ENCODE measurements at places on chromosomes 3 and 15.

DNA sequence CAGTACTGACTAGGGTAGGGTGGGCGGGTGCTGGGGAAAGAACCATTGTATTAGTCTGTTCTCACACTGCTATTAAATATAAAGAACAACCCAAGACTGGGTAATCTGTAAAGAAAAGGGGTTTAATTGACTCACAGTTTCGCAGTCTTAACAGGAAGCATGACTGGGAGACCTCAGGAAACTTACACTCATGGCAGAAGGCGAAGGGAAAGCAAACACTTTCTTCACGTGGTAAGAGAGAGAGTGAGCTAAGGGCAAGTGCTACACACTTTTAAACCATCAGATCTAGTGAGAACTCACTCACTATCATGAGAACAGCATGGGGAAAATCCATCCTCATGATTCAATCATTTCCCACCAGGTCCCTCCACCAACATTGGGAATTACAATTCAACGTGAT lies 98.0 kb downstream of the OXSM start:
- no peaks in the 10 kb centered on the region for H3K36me3 ChIP-seq
- H3K4me1 ChIP-seq = 0 out of 2 replicates have a peak, but pooled peaks cover 2% of the 10 kb centered on the region
- H3K27ac ChIP-seq = no peak overlapping the region
- no peak overlapping the region for H3K4me3 ChIP-seq
- no peaks in the 10 kb centered on the region for H3K27me3 ChIP-seq
- DNase-seq = no peak

DNA sequence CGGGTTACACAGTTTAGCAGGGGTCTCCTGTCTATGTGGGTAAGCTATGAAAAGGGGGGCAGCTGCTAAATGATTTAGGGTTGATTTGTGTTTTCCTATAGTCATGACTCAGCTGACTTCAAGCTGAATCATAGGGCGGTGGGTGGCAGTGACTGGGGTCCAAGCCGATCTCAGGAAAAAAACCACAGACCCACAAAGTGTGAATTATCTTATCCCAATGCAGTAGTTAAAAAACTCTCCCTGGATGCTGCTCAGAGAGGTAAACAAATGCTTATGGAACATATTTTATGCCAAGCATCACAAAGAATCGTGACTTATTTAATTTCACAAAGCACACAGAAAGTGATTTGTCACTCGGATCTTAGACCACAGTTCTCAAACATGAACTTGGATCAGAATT lies 18.4 kb upstream of the TOPAZ1 start:
- no peak for DNase-seq
- no peaks in the 10 kb centered on the region for H3K4me1 ChIP-seq
- H3K36me3 ChIP-seq = no peaks in the 10 kb centered on the region
- no peaks in the 10 kb centered on the region for H3K27me3 ChIP-seq

GRCh38 chr15:69513450-69513960 lies 60.9 kb downstream of the RPLP1 start:
- peaks cover 42% of the 10 kb centered on the region for H3K27me3 ChIP-seq
- no peak for DNase-seq
- no peak overlapping the region for H3K4me3 ChIP-seq
- no peak overlapping the region for H3K27ac ChIP-seq
- no peaks in the 10 kb centered on the region for H3K4me1 ChIP-seq
- no peaks in the 10 kb centered on the region for H3K36me3 ChIP-seq

DNA sequence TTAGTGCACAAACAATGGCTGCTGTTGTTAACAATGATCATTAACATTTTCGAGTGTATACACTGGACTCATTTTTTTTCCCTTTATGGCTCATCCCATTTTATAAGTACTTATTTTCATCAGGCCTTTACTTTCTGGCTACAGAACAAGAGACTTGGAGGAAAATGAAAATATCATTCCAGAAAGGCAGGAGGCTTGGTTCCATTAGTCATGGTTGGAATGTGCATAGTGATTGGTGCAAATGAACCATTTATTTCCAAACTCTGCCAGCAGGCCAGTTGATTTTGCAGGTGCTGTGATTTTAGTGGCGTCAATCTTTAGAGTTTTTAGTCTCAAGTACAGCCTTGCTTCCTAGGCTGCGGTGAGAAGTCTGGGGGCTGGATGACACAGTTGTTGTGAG lies 151.8 kb downstream of the ITPR1 start:
- no peak overlapping the region for H3K4me3 ChIP-seq
- no peaks in the 10 kb centered on the region for H3K36me3 ChIP-seq
- peak; percentile 20 for DNase-seq
- H3K4me1 ChIP-seq = no peaks in the 10 kb centered on the region
- no peaks in the 10 kb centered on the region for H3K27me3 ChIP-seq

DNA sequence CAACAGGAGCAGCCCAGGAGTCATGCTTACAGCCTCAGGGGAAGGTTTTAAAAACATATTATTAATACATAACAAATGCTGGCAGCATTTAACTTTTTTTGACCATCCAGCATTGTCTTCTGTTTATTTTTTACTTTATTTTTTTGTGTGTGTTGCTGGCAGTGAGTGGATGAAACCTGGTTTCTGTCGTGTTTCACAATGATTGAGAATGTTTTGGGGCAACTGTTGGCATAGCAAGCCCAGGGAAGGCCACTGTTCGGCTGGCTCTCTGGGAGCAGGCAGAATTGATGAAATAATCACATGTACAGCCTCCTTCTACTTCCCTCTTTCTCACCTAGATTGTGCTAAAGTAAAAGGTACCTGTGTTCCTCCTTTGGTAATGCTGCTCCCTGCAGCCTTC lies 190.2 kb downstream of the NR1D2 start:
- no peaks in the 10 kb centered on the region for H3K4me1 ChIP-seq
- no peak overlapping the region for H3K27ac ChIP-seq
- no peak overlapping the region for H3K4me3 ChIP-seq
- no peak for DNase-seq
- H3K27me3 ChIP-seq = no peaks in the 10 kb centered on the region
